Hypothalamus (tissue), 51 donors: ENCODE measurements at places on chromosomes 7 and 10.
A peak's percentile ranks its signal among the peaks of the same experiment; 100 is the strongest.

DNA sequence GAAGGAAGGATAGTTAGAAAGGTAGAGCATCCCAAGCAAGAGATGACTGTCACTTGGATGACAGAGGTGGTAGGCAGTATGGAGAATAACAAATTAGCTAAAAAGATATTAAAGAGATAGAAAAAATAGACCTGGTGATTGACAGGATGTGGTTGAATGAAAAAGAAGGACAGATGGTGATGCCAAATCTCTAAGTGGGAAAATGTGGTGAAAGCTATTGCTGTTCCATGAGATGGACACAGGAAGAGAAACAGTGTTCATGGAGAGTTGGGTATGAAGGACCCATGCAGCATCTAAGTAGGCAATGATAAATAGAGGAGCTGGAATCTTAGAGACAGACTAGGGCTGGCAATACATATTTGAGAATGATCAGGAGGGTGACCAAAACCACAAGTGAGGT is 30.7 kb downstream of the FAM13C start:
- no peak for DNase-seq

GRCh38 chr7:152402384-152403250 is 33.2 kb downstream of the KMT2C start:
- DNase-seq, result no peak

GRCh38 chr7:3117488-3118231 is 74.0 kb upstream of the CARD11 start:
- DNase-seq, result no peak

GRCh38 chr7:28706584-28706983 is 251.5 kb downstream of the TRIL start:
- DNase-seq, result no peak

DNA sequence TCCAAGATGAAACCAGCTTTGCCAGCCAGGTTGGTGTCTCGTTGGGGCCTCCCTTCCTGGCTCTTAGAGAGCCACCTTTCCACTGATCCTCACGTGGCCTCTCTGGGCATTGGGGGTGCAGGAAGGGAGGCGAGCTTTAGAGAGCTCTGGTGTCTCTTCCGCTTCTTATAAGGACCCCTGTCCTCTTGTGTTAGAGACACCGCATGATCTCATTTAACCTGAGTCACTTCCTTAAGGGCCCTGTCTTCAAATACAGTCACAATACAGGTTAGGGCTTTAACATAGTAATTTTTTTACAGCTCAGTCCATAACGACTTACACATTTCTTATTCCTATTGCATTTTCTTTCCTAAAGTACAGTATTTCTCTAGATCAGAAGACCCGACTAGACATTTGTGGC is 535.8 kb downstream of the SDK1 start:
- DNase-seq, result no peak

DNA sequence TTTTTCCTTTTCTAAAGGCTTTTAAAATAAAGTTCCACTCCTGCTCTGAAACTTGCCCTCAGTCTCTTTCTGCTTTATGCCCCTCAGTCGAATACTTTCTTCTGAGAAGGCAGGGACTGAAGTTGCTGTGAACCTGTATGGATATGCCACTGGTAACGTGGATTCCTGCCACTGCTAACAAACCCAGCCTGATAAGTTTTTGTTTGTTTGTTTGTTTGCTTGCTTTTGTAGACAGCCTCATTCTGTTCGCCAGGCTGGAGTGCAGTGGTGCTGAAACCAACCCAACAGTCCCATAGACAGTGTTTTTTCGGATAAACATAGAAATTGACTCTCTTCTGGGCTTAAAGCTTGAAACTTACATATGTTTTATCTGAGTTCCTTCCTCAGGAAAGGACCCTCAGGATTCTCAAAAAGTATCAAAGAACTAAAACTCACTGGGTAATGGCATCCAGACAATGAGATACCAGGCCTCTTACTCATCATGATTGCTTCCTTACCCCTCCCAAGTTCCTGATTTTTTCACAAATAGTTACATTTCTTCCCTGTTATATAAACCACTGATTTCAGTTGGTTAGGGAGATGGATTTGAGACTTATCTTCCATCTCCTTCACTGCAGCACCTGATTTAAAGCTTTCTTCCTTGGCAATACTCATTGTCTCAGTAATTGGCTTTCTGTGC is 273.6 kb downstream of the SDHAF3 start:
- no peak for DNase-seq

DNA sequence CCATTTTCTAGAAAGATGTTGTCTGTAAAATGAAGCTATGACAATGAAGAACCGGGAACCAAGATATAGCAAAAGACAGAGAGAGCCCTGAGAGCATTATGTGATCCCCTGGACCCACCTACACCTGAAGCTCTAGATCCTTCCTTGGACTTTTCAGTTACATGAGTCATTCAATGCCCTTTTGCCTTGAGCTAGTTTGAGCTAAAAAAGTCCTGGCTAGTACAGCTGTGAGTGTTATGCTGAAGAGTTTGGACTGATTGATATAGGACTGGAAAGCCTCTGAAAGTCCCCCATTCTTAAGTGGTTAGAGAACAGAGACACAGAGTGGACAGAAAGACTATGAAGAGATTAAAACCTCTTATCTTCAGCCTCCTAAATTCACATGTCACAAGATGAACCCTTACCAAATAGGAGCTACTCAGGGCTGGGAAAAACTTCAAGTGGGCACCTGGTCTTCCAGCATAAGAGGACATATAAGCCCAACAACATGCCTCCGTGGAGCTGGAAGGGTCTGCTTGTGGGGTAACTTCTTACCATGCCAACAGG is 386.8 kb upstream of the NFE2L3 start:
- DNase-seq, result no peak

DNA sequence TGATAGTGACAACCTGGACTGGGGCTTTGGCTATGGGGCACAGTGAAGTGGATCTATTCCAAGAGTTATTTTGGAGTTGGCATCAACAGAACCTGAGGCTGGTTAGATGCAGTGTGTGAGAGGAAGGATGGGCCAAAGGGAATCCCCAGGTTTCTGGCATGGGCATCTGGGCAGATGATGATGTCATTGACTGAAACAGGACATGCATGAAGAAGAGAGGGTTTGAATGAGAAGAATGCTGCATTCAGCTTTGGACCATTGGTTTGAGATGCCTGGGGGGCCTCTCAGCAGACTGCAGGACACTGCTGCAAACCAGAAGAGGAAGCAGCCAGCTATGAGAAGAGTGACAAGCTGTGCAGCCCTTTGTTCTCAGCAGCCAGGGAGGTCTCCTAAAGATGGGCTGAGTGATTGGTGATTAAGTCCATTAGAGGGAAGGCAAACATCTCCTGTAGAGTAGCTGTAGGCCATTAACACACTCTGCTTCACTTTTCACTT is 23.1 kb upstream of the PIK3CG start:
- DNase-seq, result no peak

- no peak for DNase-seq
These were observed 400.4 kb upstream of the POM121L12 start for GRCh38 chr7:52635021-52635420.

GRCh38 chr7:7183061-7183837 is 905 bp downstream of the C1GALT1 start:
- DNase-seq, result peak; percentile 58

DNA sequence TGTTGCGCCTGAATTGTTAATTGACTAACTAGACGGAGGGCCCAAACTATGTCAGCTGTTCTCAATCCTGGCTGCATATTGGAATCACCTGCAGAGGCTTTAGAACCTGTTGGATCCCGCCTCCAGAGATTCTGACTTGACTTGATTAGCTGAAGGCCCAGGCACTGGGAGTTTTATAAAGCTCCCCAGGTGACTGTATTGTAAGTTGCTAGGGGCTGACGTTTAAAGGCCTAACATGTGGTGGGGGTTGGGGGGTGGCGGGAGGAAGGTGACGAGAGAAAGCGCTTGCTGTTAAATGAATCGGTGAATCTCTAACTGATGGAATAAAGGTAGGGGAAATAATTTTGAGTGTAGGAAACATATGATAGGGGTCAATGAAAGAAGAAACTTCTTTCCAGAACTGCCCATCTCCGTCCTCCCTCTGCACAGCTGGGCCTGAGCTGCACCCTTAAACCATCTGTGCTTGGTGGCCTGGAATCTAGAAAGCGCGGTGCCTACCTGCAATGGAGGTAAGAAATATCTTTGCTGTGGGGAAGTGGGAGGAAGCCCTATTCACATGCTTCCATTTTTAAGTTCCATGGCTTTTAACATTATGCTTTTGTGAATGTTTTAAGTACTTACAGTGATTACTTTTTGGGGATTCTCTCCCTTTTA is 225.0 kb upstream of the FAM3C start:
- no peak for DNase-seq

DNA sequence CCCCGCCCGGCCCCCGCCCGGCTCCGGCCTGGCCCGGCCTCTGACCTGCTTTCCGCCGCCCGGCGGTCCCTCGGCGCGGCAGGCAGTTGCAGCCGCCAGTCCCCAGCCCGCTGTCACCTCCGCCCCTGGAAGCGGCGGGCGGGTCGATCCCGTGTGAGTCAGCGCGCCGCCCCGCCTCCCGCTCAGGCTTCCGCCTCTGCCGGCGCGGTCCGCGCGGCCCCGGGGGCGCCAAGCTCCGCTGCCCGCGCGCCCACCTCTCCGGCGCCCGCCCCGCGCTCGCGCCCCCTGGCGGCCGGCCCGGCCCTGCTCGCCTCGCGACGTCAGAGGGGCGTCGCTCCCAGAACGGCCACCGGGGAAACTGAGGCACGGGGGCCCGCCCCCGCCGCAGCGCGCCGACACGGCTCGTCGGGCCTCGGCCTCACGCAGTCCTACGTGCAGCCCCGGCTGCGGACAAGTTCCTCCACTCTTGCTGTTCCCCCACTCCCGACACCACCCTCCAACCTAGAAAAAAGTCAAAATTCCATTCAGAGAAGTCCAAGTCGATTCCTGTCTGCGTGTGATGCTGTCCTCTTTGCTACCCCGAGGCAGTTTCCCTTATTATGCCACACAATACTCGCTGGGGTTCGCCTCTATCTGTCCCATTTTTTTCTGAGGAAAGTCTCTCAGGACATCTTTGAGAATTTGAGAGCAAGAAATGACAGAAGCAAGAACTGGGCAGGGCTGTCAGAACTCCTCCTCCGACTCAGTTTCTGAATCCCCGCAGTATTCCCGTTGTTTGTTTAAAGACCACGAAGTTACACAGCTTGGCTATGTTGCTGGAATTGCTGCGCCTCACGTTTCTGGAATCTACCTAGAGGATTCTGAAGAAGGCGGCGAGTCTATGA is at the start of gene DNMBP:
DNMBP (minus strand) TSS at position 155 of the 884 bp plus-strand sequence. CDS start 37,823 bp downstream, outside the sequence.
- DNase-seq, result peak; percentile 49

GRCh38 chr7:90596671-90597562 is 796 bp downstream of the CDK14 start:
- no peak for DNase-seq

- peak; percentile 70 for DNase-seq
These were observed at the start of gene KLF6 for GRCh38 chr10:3784510-3785250. Gene KLF6 (minus strand): TSS chr10:3785209. CDS start chr10:3785014, 195 bp downstream.

- DNase-seq, result no peak
These were observed 426.5 kb upstream of the AKR1E2 start for GRCh38 chr10:4399556-4399955.

GRCh38 chr7:93117327-93117726 is 452 bp downstream of the SAMD9 start:
- DNase-seq, result no peak

GRCh38 chr10:100748231-100749058 is 3.1 kb downstream of the PAX2 start:
- no peak for DNase-seq

DNA sequence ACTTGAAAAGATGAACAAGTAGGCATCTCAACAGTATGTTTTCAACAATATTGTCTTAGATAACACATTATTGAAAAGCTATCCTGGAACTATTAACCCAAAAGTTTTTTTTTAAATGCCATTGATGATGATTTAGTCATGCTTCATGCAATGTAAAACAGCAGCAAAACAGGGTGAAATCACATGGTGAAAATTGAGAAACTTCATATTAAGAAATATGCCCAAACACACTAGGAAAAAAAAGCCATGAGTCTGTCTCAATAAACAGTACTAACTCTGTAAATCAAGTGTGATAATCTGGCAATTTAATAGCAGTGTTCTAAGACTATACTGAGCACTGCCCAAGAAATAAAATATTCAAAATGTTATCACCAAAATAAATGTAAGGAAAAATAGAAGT is 613.1 kb downstream of the KCNMA1 start:
- DNase-seq, result no peak

DNA sequence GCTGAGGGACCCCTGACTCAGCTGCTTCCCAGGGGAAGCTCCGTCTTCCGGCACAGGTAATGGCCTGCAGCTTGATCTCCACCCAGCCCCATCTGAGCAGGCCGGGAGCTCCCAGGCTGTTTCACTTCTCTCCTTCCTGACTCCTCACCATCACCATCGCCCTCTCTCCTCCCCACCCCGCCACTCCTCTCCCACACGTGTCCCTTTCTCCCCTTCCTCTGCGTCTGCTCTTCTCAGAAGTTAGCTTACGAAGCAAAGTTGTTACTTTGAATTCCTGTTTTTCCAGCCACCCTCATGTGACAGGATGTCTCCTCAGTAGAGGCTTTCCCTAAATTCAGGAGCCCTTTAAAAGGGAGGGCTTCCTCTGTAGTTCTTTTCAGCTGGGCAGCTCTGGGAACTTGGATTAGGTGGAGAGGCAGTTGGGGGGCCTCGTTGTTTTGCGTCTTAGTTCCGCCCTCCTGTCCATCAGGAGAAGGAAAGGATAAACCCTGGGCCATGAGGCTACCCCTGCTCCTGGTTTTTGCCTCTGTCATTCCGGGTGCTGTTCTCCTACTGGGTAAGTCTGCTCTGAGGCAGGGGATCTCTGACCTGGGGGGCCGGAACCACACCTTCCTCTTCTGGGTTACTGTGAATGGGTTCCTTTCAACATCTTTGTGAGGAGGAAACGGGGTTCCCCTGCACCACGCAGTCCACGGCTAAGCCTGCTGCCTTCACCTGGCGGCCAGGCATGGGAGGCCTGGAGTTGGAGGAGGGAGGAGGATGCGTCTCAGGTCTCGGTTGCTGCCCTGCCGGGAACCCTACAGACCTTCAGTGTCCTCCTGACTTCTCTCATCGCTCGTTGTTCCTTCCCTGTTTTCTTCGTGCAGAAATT is at the start of gene MRC1:
MRC1 (plus strand) TSS at position 378 of the 871 bp plus-strand sequence; CDS start at position 496, 118 bp downstream.
- DNase-seq, result no peak

- DNase-seq, result no peak
These were observed 926.3 kb downstream of the NRG3 start for GRCh38 chr10:82801289-82801688.

- DNase-seq, result no peak
These were observed 92.9 kb downstream of the PLXDC2 start for GRCh38 chr10:19908991-19909696.

GRCh38 chr10:127736222-127736914 is 617 bp upstream of the FOXI2 start:
- no peak for DNase-seq
